ENCODE measurements at places on chromosomes 13 and 19.
A peak's percentile ranks its signal among the peaks of the same experiment; 100 is the strongest.

- no peak for DNase-seq
These were observed 18.7 kb downstream of the PLVAP start for GRCh38 chr19:17358395-17358794.

DNA sequence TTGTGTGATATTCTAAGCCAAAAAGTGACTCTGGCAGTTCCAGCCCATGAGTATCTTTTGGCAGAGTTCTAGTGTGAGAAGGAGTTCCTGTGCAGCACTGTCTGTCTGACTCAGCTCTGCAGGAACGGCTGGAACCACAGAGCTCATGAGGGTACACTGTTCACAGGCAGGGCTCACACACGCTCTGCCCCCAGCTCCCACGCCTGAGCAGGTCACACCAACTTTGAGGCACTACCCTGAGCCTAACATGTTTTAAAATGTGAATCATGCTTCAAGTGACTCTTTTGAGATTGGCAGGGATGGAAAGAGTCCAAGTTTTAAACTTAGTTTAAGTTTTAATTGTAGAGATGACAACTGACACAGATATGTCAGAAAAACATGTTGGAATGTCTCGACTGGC, 1203.3 kb downstream of the UQCRFS1 start:
- DNase-seq, result no peak

GRCh38 chr13:45852494-45852893, 941 bp upstream of the SIAH3 start:
- no peak for DNase-seq

DNA sequence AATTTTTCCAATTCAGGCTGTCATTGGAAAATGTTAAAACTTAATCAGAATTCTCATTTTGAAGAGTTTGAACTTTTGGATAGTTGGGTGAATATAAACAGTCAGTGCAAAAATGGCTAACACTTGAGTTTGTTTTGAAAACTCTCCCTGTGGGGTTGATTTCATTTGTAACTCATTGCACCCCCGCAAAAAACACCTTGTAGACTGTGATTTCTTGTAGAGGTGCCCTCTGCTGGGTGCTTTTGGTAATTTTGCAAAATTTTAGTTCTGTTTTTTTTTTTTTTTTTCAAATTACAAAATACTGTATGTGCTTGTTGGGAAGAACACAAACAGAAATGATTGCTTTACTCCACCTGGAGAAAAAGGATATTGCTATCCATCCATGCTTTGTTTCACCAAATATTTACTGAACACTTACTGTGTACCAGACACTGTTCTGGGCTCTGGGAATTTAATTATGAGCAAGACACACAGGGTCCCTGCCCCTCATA, 28.2 kb upstream of the GPI start:
- peak; percentile 29 for DNase-seq

GRCh38 chr13:80717776-80718175, 376.9 kb upstream of the SPRY2 start:
- peak; percentile 27 for DNase-seq

DNA sequence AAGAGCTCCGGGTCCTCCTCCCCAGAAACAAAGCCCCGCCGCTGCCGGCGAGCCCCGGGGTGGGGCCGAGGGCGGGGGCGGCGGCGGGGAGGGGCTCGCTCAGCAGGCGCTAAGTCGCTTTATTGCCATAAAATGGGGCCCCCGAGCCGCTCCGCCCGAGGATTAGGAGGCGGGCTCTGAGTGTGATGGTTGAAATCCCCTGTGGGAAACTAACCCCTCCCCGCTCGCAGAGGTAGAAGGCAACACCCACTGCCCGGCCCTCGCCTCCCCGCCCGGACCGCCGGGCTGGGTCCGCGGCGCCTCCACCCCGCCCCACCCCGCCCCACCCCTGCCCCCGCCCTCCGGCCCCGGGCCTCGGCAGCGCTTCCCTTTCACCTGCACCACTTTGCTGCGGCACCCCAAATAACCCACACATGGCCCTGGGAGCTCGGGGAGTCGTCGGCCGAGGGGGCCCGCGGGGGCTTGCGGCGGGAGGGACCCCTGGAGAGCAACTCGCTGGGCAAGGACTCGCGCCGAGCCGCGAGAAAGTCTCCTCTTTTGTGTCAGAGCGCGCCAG, at the start of gene KLF12:
TSS of gene KLF12 (minus strand) at position 184 of the 556 bp plus-strand sequence.
- DNase-seq, result peak; percentile 21

GRCh38 chr13:104024416-104025170, 958.4 kb upstream of the SLC10A2 start:
- no peak for DNase-seq

DNA sequence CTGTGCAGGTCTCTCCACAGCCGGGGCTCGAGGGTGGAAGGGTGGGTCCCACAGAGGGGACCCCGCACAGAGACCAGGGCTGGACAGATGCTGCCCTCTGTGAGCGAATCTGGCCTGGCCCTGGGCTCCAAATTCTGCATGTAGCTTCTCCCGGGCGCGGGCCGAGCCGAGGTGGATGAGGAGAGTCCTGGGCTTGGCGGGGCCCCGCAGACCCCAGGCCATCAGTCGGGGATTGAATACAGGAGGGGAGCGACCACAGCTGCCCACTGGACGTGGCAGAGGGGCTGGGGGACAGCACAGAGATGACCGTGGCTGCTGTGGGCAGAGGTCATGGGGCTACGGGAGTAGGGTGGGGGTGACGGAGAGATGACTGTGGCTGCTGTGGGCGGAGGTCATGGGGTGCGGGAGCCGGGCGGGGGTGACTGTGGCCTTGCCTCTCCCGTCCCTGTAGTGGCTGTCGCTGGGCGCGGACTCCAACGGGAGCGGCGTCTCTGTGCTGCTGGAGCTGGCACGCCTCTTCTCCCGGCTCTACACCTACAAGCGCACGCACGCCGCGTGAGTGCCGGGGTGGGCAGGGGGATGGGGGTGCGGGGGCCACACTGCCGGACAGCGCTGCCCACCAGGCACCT, 15.5 kb downstream of the NCLN start:
- DNase-seq, result no peak

GRCh38 chr13:63403733-63404132, 1988.1 kb upstream of the PCDH20 start:
- no peak for DNase-seq

GRCh38 chr13:52638666-52639328, 3.4 kb upstream of the HNRNPA1L2 start:
- peak; percentile 17 for DNase-seq

GRCh38 chr13:110471833-110472162, 89.7 kb downstream of the RAB20 start:
- peak; percentile 95 for DNase-seq

GRCh38 chr13:23705583-23705982, 135.4 kb downstream of the TNFRSF19 start:
- DNase-seq, result no peak

DNA sequence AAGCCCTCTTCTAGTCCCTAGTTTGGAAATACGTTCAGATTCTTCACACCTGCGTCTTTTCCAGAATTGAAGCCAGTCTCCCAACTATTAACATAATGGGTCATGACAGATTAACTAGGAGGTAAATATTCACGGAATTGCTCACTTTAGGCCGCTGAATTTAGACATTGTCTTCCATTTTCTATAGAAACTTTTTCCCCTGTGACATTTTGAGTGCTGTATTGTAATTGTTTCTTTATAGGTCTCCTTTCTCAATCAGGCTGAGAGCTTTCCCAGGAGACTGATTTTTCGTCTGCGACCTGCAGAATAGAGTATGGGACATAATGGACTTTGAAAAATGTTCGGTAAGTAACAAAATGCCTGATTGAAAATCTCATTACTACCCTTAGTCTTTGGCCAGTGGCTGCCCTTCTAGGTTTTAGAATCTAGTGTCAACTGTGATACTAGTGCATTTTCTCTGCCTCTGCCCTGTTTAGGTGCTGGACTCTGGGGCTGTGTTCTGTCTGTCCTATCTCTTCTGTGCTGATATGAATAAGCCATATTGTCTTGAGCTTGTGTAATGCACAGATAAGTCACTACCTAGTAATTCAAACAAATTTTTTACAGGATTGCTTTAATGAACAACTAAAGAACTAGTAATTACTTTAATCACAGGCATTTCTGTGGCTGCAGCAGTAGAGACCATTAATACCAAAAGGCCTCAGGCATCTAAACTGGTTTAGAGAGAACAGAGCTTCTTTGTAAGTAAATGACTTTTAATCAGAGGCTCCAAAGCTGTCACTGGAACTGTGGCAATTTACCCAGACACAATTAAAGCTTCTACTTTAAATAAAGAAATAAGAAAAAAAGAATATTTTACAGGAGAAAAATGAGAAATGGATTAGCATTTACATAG, 122.4 kb upstream of the FREM2 start:
- no peak for DNase-seq

DNA sequence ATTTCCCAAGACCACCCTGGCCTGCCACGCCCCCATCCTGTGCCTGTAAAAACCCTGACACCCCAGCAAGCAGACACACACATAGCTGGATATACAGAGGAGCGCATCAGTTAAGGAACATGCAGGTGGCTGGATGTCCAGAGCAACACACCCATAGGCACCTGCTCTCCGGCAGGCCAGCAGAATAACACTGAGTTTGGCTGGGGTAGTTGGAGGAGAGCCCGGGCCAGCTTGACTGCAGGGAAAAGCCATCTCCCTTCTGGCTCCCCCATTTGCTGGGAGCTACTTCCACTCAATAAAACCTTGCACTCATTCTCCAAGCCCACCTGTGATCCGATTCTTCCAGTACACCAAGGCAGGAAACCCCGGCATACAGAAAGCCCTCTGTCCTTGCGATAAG, 8.9 kb downstream of the RASL11A start:
- DNase-seq, result no peak

DNA sequence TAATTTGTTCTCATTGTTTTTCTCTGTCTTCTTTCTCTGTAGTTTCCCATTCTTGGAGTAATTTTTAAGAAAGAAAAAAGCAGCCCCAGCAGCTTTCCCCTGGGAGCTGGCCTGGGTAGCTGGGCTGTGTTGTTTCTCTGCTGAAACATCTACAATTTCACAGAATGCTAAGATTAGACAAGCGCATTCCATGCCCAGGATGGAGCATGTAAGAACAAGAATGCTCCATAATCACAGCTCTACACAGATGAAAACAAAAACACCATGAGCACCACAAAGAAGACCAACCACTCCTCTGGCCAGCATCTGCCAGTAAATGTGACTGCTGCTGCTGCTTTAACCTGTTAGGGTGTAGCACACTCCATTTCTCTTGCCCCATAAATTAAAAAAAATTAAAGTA, 239.2 kb upstream of the SLITRK1 start:
- DNase-seq, result no peak

- no peak for DNase-seq
These were observed 48.4 kb downstream of the CYP4F22 start for GRCh38 chr19:15556634-15557181.

GRCh38 chr13:57418067-57418677, 213.4 kb upstream of the PCDH17 start:
- DNase-seq, result no peak

DNA sequence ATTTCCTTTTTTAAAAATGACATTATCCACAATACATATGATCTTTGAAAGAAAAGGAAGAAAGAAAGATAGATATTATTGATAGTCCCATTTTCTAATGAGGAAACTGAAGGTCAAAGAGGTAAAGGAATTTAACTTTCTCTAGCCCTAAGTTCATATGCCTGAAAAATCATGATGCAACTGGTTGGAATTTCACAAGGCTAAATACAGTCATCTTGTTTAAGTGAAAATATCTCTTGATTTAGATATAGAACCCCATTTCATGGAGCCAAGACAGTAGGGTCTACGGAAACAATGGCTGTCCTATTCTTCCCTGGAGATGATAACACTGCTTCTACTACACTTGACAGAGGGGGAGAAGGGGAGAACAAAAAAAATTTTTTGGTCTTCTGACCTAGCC, 366.2 kb downstream of the DNAJC15 start:
- no peak for DNase-seq

Measured in MV-4-11 (cell line).